Kidney epithelial cell (primary cell): ENCODE measurements at places on chromosomes 5 and 9.

DNA sequence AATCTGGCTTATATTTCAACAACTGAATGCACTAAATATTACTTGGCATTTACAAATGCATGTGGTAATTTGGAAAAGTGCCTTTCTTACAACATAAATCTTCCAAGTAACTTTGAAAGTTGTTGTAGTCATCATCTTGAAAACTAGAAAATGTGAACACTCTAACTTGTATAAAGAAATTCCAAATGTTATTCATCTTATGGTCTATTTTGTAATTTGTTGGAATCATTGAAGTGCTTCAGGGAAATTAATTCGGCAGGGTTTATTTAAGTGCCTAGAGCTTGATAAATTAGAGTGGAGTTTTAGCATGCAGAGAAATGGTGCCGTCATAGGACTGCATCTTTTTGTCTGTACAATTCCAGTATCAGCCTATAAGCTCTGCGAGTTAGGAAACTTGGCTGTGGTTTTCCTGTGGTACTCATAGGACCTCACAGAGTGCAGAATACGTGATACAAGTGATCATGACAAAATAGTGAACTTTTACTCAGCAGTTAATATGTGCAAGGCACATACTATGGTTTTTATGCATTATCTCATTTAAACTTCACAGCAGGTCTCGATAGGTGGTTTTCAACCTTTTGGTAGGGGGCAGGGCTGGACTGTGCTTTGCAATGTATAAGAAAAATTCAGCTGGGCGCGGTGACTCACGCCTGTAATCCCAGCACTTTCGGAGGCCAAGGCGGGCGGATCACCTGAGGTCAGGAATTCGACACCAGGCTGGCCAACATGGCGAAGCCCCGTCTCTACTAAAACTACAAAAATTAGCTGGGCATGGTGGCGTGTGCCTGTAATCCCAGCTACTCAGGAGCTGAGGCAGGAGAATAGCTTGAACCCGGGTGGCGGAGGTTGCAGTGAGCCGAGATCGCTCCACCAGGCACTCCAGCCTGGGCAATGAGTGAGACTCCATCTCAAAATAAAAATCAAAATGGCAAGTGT, 79.6 kb downstream of the RAI14 start:
- no peak for DNase-seq

DNA sequence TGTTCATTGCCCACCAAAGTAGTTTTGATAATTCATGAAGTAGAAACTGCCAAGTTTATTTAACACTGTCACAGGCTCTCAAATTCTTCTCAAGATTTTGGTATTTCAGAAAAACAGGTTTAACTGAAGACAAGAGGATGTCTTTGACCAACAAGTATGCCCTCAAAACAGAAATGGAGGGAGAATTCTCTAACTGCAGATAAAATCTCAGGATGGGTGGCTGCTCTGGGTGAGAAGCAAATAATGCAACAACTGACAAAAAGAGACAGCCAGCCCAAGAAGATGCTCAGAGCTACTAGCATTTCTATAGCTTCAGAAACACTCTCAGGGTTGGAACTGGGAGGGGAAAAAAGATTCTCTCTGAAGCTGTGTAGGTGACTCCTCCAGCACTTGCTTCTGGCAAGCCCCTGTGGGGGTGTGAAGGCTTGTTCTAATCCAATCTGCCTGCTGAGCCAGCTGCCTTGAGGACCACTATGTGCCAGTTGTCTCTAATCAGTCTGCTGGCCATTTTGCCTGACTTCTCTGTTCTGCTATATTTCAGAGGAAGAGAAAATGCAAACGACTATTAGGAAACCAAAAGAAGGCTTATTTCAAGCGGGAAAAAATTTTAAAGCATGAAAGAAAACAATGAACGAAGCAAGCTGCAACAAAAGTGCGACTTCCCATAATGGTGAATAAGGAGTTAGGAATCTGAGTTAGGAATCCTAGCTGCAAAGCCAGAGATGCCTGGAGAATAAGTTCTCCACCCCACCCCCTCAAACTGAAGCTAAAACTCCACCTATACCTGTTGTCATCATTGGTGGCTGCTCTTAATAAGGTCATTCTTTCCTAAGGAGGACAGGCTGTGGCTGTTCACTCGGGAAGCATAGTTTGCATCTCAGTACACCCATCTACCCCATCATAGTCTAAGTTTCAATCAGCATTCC, 147.5 kb downstream of the GNAQ start:
- DNase-seq, result peak; percentile 43

GRCh38 chr5:135154197-135154596, 120.2 kb upstream of the PITX1 start:
- DNase-seq, result no peak

GRCh38 chr5:88682131-88682530, 200.9 kb downstream of the MEF2C start:
- DNase-seq, result no peak

DNA sequence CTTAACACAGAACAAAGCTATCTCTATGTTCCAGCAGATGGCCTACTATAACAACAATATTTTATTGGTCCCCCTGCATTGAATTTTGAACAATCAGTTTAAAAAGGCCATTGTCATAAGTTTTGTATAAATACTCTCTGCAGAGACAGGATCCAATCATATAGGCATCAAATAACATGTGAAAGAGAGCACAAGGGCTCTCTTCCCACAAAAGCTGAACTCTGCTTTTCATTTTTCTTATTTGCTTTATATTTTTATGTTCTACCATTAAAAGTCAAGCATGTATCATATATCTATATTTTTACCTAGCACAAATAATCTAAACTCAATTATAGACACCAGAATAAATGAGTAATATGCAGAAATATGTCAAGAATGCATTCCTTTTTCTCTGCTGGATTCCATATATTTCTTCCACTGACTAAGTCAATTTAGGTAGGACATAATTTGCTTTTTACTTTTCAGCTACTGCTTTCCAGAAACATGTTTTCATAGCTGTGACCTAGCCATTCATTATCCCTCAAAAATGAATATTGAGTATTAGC, 143.6 kb downstream of the CDH9 start:
- DNase-seq, result no peak
